Activated CD4-positive, CD25-positive, alpha-beta regulatory T cell treated with anti-CD3 and anti-CD28 coated beads, Interleukin-2, amount 50 U/mL, for 24 hours (primary cell): ENCODE measurements at places on chromosomes 11 and 22.

- ATAC-seq, result no peak
Measured at GRCh38 chr11:124623861-124624525, 1.3 kb downstream of the TBRG1 start.

GRCh38 chr11:66190786-66191185 lies 77.7 kb upstream of the RAB1B start:
- no peak for ATAC-seq

DNA sequence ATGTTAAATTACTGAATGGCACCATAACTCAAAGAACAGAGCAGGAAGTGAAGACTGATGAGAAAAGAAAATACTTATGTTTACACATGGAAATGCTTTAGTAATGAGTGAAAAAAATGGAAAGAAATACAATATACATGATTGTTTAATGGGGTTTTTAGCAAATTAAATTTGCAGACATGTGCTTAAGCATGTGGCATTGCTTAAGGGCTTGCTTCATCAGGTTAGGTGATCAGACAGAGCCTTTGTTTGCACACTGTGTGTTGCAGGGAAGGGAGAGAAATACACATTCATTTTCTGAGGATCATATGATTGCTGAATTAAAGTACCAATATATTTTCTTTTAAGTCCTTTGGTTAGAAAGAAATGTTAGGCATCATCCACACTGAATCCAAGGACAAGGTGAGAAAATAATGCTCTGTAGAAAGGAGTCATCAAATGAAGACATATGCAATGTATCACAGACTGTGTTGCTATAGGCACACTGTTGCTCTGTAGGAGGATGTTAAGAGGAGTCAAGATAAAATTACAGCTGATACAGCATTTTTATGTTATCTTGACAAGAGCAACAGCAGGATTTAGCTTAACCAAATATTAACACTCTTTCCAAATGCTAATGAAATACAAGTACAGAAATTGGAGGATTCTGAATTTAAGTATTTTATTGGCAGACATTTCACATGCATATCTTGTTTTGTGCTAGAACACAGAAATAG lies 23.4 kb upstream of the ARHGAP20 start:
- ATAC-seq, result no peak

DNA sequence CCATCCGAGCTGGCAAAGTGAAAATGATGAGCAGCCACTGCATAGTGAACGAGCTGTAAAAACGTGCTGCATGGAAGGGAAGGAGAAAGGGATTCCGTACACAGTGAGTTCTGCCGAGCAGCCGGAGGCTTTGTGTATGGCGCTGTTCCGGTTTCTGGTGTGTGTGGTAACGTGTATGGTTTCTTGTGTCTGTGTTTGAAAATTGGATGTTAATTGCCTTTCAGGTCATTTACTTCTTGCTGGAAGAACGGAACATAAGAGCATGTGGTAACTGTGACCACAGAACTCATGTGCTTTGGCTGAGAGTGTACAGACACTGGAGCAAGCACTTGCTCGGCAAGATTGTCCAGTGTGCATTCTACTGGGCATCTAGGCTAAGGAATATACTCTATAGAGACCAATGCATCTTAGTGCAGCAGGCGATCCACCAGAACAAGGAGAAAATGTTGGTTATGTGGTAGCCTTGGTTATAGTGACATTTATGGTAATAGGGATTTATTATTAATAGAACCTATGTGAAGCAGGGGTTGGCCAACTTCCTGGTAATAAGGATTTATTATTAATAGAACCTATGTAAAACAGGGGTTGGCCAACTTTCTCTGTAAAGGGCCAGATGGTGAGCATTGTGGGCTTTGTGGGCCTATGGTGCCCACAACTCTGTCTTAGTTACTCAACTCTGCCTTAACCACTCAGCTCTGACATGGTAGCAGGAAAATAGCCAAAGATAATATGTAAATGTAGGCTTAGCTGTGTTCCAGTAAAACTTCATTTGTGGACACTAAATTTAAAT lies 49.2 kb downstream of the GRAMD1B start:
- ATAC-seq, result no peak

DNA sequence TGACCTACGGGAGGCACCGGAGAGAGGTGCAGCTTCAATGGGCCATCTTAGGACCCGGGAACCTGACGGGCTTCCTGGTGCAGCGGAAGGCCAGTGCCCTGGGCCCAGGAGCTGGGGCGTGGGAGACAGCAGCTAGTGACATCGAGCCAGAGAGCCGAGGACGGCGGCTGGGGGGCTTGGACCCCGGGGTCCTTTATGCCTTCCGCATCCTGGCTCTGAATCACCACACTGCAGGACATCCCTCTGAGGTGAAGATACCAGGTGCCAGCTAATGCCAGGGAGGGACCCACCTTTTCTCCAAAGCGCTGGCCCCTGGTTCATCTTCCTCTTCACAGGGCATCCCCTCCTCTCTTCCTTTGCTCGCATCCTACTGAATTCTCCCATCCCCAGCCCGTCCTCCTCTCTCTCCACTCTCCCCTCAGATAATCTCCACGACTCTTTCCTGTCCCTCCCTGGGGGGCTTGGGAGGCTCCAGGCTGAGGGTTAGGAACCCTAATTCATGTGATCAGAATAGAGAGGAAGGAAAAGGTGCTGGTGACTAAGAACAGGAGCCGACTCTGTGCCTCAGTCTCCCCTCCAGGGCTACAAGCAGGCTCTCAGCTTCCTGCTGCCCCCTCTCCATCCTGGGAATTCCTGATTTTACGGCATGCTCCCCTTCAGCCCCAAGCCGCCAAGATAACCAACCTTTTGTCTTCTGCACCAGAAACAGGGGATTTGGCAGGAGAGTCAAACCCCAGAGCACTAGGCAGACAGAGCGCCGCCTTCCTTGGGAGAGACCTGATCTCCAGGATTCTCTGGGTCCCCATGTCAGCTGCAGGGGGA lies 8.5 kb downstream of the VSIG10L2 start:
- no peak for ATAC-seq

GRCh38 chr22:49655168-49655812 lies 172.4 kb downstream of the BRD1 start:
- ATAC-seq, result no peak

GRCh38 chr11:120302001-120302805 lies 22.9 kb upstream of the TLCD5 start:
- ATAC-seq, result no peak

- no peak for ATAC-seq
Measured at GRCh38 chr11:103792981-103793468, 243.4 kb upstream of the DDI1 start.

- ATAC-seq, result no peak
Measured at GRCh38 chr11:79236541-79236971, 204.3 kb downstream of the TENM4 start.

DNA sequence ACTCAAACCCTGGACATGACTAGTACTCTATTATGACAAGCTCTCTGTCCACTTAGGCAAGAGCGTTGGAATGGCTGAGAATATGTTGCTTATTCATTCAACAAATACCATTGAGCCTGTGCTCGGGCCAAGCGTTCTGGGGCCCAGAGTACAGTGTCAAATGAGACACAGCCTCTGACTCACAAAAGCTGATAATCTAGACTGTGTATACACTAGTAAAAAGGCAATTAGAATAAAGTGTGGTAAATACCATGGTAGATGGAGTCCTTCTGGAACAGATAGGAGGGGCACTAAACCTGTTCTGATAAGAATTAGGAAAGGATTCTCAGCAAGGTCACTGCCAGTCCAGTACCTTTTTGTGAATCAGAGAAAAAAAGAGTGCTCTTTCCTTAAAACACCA lies 24.7 kb downstream of the KCNE3 start:
- ATAC-seq, result no peak
